ENCODE measurements at places on chromosomes 1 and 21.

GRCh38 chr21:33157303-33157702, 72.4 kb upstream of the IFNAR2 start:
- DNase-seq, result no peak

- no peak for DNase-seq
These were observed 29.4 kb upstream of the MEF2D start for GRCh38 chr1:156530006-156530405.

GRCh38 chr1:7633506-7634245, 137.4 kb upstream of the VAMP3 start:
- DNase-seq, result no peak

- no peak for DNase-seq
These were observed 76.1 kb downstream of the INTS7 start for GRCh38 chr1:211959221-211959620.

DNA sequence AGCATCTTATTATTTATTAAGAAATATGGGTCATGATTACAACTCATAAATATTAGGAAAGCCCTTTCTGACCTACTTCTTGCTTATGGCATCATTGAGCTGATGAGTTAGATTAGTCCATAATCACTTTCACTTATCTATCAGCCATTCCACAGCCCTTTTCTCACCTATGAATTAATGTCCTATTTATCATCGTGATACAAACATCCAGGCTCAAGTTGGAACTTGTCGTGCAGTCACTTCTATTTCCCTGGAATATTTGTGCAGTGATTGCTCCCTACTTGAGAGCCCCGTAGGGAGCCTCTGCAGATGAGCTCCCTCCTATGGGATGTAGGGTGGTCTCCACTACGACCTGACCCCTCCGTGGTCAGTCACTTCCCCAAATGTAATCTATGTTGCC, 8.1 kb upstream of the F3 start:
- no peak for DNase-seq

GRCh38 chr1:6958407-6959030, 173.3 kb downstream of the CAMTA1 start:
- peak; percentile 13 for DNase-seq

DNA sequence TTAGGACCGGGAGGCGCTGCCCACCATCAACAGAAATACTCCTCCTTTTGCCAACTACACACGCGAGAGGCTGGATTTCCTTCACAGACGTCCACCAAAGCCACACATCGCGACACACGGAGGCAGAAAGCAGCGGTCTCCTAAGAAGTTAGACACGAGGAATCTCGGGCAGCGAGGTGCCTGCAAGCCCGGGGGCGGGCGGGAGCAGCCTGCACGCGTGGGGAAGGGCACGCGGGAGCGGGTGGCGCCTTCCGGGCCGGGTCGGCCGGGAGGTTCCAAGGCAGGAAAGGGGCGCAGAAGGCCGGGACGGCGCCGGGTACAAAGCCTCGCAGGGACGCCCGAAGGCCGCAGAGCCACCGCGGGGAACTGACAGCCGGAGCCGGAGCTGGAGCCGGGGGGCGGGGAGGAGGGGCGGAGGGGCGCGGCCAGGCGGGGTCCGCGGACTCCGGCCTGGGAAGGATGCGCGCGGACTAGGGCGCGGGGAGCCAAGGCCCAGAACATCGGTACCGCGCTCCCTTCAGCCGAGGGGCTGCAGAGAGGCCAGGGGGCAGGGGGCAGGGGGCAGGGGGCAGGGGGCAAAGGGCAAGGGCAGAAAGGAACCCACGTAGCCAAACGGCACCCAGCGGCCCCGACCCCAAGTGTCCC, 722 bp downstream of the NPHP4 start:
- DNase-seq, result peak; percentile 21

DNA sequence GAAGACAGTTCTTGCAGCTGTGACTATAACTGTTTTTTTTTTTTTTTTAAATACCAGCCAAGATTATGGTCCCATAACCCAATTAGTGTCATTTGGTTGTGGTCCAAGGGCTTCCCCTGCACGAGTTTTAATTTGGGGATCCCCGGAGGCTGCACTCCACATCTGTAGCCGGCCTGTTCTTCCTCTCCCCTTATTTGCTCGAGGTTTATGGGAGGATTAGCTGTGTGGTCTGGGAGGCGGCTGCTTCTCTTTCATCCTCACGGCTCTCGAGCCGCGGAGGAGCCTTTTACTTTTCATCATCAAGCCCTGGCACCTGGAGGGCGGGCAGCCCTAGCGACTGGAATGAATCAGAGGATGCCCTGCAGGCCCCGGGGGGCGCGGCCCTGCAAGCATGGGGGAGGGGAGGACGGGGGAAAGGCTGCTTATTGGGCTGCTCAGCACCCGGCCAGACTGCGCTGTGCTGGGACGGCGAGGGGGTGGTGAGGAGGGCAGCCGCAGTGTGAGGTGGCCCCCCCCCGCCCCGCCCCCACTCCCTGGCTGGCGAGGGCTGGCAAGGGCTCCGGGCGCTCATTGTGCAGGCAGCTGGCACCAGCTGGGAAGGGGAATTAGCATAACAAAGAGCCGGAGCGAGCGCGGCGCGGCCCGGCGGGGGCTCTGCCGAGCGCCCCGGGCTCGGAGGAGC, 18.5 kb downstream of the SERTAD4 start:
- no peak for DNase-seq

- peak; percentile 76 for DNase-seq
These were observed 14.7 kb downstream of the INTS3 start for GRCh38 chr1:153742411-153743142.

GRCh38 chr1:33758698-33759097, 105.2 kb upstream of the HMGB4 start:
- no peak for DNase-seq

- DNase-seq, result no peak
These were observed 446.3 kb upstream of the NCAM2 start for GRCh38 chr21:20551939-20552338.

DNA sequence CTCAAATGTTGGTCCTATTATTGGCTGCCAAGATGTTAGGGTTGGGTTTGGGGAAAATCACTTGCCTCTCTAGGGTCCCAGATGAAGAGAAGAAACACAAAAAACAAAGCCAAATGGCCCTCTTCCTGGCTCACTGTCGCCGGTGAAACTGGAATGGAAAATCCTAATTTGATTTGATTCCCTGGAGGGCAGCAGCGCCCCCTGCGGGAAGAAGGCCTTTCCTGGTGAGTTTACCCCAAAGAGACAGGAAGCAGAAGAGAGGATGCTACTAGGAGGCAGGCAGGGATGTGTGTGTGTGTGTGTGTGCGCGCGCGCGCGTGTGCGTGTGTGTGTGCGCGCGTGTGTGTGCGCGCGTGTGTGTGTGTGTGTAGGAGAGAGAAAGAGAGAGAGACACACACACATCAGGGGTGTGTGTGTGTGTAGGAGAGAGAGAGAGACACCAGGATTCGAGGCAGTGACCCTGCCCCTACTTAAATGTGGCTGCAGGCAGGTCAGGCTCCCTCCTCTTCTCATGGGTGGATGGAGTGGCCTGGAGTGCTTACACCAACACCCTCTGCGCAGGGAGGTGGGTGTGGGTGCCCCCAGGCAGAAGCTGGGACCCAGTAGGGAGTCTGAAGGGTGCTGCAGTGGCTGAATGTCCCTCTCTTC, 3.1 kb upstream of the SELENON start:
- DNase-seq, result peak; percentile 88

DNA sequence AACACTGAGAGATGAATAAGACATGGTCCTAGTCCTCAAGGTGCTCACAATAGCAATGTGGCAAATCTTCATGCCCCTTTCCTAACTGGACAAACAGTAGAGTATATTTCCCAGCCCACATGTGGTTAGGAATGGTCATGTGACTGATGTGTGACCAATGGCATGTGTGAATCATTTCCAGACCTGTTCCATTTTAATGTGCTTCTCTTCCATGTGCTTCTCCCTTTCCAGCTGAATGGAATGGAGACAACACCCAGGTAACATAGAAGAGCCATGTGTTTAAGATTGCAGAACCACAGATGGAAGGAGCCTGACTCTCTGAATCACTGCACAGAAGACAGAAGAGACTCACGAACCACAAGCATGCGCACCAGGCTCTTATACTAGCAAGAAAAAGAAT, 409.9 kb upstream of the NFIA start:
- no peak for DNase-seq

DNA sequence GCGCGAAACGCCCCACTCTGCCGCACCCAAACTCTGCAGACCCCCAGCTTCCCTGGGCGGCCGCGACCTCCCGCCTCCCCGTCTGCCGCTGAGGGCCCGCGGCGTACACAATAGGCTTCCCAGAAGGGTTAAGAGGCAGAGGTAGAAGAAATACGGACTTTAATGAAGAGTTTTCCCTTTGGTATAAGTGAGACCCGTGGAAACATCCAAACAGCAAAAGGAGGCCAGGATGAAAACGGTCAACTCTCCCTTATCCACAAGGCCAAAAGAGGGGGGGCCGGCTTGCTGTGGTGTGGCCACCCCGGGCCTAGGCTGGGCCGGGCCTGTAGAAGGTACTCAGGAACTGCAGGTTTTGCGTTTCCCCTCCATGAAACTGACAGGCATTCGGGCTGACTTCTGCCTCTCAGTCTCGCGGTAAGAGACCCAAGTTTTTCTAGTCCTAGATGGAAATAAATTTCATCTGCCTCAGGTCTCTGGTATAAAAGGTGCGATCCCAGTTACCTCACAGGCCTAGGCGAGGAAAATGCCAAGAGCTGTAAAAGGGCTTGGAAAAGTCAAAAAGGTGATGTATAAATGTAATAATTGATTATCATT, 671 bp upstream of the PYGO2 start:
- no peak for DNase-seq

DNA sequence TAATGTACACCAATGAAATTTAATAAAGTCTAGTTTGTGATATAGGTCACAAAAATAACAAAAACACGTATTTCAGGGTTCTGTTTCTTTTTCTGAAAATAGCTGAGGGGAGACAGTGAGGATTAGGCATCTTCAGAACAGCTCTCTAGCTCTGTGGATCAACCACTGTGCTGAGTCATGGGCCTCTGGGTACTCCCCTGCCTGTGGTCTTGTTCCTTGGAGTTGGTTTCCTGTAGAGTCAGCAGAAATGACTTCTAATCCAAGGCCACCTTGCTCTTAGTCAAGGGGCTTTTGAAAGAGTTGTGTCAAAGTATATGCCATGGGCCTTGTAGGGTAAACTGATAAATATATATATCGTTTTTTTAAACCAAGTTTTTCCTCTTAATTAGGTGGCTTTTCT, 141.8 kb upstream of the ZRANB2 start:
- no peak for DNase-seq

GRCh38 chr1:22236900-22237299, 94.0 kb upstream of the WNT4 start:
- no peak for DNase-seq

DNA sequence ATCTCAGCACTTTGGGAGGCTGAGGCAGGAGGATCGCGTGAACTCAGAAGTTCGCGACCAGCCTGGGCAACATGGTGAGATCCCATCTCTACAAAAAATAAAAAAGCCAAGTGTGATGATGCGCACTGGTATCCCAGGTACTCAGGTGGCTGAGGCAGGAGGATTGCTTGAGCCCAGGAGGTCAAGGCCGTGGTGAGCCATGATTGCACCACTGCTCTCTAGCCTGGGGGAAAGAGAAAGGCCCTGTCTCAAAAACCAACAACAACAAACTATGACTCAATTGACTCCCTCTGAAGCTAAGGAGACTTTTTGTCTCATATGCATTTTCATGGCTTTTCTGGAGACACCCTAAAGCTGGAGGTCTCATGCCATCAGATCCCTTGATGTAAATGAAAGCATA, 118.8 kb downstream of the CCDC185 start:
- DNase-seq, result no peak

- DNase-seq, result no peak
These were observed 360.3 kb downstream of the NEGR1 start for GRCh38 chr1:71921935-71922559.

- DNase-seq, result no peak
These were observed 2.3 kb upstream of the ADARB1 start for GRCh38 chr21:45071874-45072737.

DNA sequence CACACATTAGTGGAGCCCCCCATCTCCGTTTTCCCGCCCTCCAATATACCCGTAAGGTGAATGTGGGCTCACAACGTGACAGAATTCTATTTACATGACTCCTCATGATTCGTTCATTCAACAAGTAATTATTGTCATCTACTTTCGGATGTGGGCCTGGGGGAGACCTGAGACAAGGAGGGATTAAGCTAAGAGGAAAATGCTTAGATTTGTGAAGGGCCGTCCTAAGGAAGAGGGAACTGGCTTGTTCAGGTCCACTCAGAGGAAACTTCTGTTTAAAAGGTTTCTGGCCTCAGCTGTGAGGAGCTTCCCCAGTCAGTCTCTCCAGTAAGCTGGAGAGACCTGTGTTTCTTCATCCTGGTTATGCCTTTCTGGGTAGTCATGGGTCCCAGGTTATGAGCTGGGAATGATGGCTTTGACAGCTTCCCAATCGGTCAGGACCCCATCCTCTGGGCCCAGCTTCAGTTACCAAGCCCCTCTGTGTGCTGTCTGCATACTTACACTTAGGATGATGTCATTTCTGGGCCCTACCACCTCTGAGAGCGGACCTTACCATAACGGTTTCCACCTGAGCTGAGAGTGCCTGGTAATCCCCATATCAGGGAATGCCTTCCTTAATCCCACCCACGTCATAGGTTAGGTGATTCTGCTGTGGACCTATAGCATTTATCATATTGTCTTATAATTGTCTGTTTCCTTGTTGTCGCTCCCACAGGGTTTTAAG, 687 bp upstream of the ERI3 start:
- no peak for DNase-seq

GRCh38 chr1:69082312-69082711, 485.4 kb upstream of the LRRC7 start:
- DNase-seq, result no peak

- DNase-seq, result no peak
These were observed 38.8 kb upstream of the GPR153 start for GRCh38 chr1:6299557-6300165.

DNA sequence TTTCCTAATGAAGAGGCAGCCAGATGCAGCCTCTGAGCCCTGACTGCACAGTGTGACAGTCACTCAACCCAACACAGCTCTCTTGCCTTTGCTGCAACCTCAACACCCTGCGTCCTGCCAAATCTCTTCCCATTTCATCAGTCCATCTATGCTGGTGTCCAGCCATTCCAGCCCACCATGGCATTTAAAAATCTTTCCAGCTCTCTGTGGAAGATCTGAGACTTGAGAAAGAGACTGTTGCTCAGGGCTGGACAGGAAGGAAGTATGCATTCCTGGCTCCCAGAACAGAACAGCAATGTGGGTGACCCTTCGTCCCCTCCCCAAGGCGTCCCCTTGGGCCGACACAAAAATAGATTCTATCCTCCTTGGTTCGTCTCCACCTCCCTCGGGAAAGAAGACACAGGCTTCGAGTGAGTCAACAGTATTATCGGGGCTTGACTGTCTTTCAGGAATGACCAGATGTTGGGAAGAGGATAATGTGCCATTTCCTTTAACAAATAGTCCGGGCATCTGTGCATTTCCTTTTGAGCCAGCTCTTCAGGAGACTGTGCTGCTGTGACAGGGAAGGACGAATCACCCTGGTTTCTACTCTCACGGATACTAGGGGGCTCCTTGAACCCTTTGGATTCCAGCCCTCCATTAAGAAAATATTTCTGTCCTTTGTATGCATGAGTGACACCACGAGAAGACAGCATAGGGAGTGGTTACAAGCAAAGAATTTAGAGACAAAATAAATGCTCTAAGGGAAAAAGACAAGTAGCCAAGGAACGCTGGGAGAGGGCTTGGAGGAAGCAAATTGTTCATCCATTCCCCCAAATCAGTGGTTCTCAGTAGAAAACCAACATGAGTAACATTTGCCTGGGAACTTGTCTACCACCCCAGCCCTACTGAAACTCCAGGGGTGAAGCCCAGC, 111.4 kb upstream of the CDC42BPA start:
- no peak for DNase-seq

GRCh38 chr21:37208056-37208721, 58.9 kb downstream of the VPS26C start:
- DNase-seq, result peak; percentile 97

GRCh38 chr1:114495486-114495885, 15.5 kb downstream of the TRIM33 start:
- peak; percentile 26 for DNase-seq

Data from suppressor macrophage treated with lipopolysaccharide for 4 hours (primary cell).